ENCODE measurements at places on chromosomes 2 and 18. TPM values are rescaled to one million over a fixed set of nuclear protein-coding genes. Genes with fewer than 3 reads are reported as not detected.

Gene PLGLB1
- polyA plus RNA-seq: 7.0 TPM

Gene ACADL
- polyA plus RNA-seq: 0.36 TPM

Gene NEU4
- not detected for polyA plus RNA-seq

Gene TRIM43
- polyA plus RNA-seq: not detected

Gene IL1RL1
- polyA plus RNA-seq: not detected

All from Purkinje cell (primary cell).